ENCODE measurements at places on chromosomes 7 and 10. TPM values are rescaled to one million over a fixed set of nuclear protein-coding genes. Genes with fewer than 3 reads are reported as not detected.

The RBP4 gene
- total RNA-seq, result not detected

- DNase-seq, result no peak
- H3K27me3 ChIP-seq, result no peaks in the 10 kb centered on the region
- H3K36me3 ChIP-seq, result no peaks in the 10 kb centered on the region
- no peak overlapping the region for H3K27ac ChIP-seq
These were observed 1310.8 kb downstream of the XPNPEP1 start for GRCh38 chr10:108612485-108612884.

DNA sequence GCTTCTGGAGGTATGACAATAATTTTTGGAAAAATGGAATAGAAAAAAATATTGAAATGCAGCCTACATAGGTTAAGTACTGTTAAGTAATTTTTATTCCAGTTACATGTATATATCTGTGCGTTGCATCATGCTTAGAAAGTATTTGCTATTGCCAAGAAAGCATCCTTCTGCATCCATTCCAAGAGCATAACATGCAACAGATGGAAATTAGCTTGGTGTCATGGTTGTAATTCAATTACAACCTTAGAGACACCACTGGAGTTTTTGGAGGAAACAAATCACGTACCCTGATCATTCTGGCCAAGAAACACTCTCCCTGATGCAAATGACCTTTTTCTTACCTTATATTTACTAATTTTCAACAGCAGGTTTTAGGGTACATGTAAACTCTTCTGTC lies 1.7 kb downstream of the AKR1B1 start:
- H3K27ac ChIP-seq, result no peak overlapping the region
- no peaks in the 10 kb centered on the region for H3K27me3 ChIP-seq
- peaks cover 13% of the 10 kb centered on the region for H3K36me3 ChIP-seq
- H3K4me1 ChIP-seq, result peaks cover 48% of the 10 kb centered on the region

- peaks cover 4% of the 10 kb centered on the region for H3K27me3 ChIP-seq
- H3K27ac ChIP-seq, result no peak overlapping the region
- no peak overlapping the region for H3K4me3 ChIP-seq
- no peaks in the 10 kb centered on the region for H3K4me1 ChIP-seq
- no peak for DNase-seq
These were observed 207.0 kb upstream of the SHH start for GRCh38 chr7:156019308-156019707.

DNA sequence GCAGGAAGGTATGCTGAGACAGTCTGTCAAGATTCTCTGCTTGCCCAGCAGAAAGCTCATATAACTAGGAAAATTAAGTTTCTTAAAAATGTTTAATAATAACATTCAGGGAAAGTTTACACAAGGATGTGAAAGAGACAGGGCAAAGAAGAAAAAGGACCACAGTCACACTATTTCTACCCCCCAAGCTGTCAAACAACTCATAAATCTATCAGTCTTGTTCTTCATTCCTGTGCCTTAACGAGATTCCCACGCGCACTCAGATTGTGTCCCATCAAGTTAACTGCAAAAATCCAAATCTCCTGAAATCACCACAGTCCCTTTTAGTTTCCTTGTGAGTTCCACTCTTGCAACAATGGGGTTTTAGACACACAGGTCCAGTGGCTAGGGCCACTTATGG lies 14.9 kb downstream of the CUL2 start:
- H3K27ac ChIP-seq, result no peak overlapping the region
- DNase-seq, result no peak
- H3K27me3 ChIP-seq, result no peaks in the 10 kb centered on the region
- no peak overlapping the region for H3K4me3 ChIP-seq
